ENCODE measurements at places on chromosomes 6 and 20. TPM values are rescaled to one million over a fixed set of nuclear protein-coding genes. Genes with fewer than 3 reads are reported as not detected.

DNA sequence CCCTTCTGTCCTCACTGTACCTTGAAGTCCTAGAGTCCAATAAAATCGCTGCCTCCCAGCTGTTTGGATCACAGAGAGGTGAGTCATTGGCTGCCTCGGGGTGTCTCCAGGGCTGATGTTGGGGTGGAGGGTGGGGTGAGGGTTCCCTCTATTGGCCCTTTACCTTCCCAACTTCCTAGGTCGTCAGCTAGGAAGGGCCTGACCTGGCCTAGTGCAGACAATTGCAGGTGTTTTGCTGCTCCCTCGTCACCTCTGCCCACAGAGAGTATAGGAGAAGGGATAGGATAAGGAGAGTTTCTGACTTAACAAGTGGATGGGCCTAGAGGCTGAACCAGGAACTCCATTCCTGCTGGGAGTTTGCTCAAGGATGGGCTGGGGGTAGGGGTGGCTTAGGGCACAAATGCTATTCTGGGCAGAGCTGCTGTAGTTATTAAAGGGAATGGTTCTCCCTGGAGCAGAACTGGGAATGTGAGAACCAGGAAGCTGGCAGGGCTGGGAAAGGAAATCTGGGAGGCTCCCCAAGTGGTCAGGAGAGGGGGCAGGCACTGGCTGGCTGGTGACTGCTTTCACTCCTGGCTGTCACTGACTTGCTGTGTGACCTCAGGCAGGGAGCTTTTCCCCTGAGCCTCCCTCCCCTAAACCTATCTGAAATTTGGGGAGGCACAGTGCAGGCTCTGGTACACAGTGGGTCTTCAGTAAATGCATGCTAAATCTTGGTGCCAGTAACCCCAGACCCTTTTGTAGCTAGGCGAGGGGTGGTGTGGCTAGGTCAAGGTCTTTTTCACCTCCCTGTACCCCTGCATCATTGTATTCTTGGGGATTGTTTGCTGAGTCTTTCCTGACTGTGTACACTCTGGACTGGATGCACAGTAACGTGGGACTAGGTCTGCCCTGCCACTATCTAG lies 1.5 kb downstream of the TP53INP2 start:
- ATAC-seq = no peak

DNA sequence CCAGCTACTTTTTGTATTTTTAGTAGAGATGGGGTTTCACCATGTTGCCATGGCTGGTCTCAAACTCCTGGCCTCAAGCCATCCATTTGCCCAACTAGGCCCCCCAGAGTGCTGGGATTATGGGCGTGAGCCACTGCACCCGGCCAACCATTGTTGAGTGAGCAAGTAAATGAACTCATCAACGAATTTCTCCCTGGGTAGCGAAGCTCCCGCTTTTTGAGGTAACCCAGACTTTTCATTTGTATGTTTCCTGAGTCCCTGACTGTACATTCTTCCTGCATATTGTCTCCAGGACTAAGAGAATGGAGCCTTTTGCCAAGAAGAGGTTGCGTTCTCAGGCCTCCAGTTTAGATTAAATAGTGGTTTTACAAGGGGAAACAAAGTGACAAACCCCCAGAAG lies 36.4 kb downstream of the RIPOR3 start:
- ATAC-seq = no peak

DNA sequence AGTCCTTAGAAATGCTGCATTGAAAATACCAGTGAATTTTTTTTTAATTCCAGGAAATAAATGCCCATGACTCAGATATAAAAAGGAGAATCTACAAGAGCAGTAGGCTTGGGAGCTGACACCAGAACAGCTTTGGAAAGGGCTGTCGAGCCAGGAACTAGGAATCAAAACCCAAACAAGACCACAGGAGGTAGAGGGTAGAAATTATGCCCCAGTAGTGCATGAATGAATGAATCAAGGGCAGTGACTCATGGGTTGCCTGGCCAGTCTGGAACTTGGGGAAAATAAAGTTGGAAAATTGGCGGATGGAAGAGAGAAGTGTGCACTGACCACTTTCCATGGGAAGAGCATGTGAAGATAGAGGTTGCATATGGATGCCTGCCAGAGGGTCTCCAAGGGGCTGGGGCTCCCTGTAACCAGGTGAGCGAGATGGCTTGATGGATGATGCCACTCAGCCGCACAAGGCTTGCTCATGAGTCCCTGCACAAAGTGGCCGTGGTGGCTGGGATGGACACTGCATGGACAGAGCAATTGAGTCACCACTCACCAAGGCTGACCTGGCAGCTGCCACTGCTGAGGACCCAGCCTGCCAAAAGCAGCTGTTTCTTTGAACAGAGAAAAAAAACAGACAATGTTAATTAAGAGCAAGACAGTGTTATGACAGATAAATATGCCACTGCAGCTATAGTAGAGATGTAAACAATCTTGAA lies 15.2 kb upstream of the MCCD1 start:
- no peak for ATAC-seq

- peak; percentile 93 for ATAC-seq
Measured at GRCh38 chr6:20630617-20631548, 96.6 kb downstream of the CDKAL1 start.

DNA sequence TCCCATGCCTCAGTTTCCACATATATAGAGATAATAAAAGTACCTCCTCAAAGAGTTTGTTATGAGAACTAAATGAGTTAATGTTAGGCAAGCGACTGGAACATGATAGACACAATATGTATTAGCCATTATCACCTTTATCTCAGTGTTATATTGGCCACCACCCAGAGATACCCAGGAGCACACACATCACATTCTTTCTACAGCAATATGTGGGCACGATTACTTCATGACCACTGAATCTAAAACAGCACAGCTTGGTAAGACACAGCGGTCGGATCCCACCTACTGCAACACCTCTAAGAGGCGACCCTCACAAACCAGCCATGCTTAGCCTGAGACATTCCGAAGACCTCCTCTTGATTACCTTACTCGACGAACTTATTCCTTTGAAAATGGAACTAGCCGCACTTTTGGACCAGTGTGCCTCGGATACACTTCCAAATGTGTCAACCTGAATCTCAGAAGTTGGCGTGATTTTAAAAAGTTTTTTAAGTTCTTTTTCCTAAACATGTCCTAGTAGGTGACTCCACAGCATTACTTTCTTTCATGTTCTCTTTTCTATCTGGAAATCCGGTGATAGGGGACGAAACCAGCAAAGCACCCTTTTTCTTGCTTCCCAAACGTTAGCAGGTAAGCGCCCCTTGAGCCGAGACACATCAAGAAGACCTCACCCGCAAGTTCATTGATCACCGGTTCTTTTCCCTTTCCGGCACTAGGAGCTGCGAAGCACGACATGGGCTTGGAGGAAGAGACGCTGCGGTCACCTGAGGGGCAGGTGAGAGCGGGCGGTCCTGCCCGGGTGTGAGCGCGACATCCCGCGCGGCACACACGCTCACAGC lies 923 bp downstream of the GMDS start:
- no peak for ATAC-seq

- ATAC-seq = no peak
Measured at GRCh38 chr6:45369870-45370269, 7.9 kb downstream of the SUPT3H start.

DNA sequence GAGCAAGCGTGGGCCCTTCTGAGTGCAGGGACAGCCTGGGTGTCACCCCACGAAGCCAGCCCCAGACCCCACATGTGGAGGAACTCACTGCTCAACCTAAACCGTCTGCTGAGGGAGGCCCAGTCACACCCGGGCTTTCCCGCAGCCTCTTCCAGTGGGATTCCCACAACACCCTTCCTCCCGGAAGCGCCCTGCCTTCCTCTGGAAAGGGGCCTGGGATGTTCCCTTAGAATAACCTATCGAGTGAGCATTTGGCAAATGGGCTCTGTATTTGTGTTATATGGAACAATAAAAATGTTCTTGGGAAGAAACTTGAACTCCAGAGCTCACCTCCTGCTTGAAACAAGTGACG lies 100.0 kb upstream of the DUSP22 start:
- ATAC-seq = no peak

DNA sequence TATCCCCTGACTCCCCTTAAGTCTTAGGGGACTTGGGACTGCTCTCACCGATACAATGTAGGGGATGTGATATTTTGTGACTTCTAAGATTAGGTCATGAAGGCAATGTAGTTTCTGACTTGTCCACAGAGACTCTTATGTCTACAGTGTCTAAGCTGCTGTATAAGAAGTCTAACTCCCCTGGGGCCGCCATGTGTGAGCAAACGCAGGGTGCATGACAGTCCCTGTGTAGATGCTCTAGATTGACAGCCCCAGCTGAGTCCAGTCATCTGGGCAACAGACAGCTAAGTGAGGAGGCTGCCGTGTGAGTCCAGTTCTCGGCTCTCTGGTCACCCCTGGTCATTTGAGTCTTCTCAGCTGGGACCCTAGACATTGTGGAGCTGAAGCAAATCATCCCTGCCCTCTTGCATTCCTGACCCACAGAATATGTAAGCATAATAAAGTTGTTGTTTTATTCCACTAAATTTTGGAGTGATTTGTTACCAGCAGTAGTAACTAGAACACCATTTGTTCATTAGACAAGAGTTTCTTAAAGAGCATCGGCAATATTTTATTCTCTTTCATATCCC lies 743.3 kb upstream of the CHD6 start:
- ATAC-seq = no peak

The PCMT1 gene
- total RNA-seq = 48.6 TPM
